ENCODE measurements at places on chromosomes 5 and 9. TPM values are rescaled to one million over a fixed set of nuclear protein-coding genes. Genes with fewer than 3 reads are reported as not detected.

DNA sequence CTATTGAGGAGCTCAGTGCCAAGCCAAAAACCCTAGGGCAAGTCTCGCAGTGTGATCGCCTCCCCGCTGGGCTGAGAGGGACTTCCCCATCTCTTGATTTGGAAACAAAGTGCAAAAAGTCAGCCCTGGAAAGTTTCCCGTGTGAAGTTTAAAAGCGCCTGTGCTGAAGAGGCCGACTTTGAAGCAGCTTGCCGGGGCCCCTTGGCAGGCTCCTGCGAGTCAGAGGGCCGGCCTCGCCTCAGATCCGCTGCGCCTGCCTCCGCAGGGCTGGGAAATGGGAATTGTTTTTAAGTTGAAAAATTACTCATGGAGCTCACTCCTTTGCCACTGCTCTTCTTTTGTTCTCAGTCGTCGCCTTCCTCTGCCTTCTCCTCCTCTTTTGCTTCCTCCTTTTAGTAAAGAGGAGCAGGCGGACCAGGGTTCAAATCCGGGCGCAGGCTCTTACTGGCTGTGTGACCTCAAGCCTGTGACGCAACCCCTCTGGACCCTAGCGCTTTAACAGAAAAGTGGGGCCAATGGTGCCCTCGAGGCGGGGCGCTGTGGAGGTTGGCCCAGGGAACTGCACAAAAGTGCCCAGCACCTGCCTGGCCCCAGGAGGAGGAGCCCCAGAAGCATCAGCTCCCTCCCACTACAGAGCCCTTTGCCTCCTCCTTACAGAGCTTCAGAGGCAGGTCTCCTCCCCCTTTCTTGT is 14.7 kb upstream of the LHX2 start:
- DNase-seq, result peak; percentile 77

DNA sequence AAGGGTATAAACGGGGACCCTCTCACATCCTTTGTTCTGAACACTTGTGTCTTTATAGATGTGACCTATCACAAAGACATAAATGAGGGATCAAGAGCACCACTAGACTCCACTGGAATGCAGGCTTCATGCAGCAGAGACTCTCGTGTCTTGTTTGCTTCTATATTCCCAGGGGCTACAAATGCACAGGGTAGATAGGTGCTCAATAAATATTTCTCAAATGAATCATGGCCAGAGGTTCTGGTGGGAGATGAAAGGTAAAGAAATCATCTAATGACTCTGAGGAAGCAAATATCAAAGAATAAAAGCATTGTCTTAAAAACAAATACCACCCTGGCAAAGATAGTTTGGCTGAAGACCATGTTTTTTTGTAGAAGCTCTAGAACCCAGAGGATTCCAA is 6.6 kb downstream of the SLC36A3 start:
- no peak for DNase-seq

GRCh38 chr5:71834601-71835000 is 115.5 kb downstream of the CARTPT start:
- DNase-seq, result no peak

DNA sequence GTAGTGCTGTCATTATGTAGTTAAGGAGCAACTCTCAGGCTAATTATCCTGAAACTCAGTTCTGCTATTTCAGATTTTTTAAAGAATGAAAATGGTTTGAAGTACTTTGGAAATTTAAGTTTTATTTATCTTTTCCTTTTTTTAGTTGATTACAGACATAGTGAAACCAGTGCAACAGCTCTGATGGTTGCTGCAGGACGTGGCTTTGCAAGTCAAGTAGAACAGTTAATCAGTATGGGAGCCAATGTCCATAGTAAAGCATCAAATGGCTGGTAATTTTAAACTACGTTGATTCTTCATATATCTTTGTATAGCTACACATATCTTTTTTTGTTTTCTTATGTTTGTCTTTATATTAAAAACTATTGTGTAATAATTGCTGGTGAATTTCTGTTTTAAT is 34.9 kb downstream of the YTHDC2 start:
- no peak for DNase-seq

DNA sequence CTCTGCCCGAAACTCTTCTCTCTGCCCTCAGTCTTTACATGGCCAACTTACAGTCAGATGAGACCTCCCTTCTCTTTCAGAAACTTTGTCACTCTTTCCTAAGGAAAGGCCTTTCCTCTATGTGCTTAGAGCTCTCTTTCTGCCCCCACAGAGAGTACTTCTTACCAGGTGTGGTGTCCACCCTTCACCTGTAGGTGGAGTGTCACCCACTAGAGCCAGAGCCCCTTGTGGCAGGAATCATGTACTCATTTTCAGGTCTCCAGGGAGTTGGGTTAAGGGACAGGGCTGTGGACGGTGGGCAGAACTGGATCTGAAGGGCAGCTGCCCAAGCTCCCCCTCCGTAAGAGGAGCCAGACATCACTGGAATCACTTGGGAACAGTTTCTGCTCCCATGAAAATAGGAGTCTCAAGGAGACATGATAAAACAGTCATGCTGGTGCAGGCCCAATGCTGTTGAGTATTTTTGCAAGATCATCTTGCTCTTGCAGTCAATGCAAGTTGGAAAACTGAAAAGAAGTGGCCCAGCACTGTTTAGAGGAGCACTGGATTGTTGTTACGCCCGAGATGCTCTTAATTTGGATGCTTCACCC is 436.7 kb downstream of the ZSWIM6 start:
- peak; percentile 63 for DNase-seq

- DNase-seq, result no peak
Measured at GRCh38 chr9:2465921-2466460, 155.6 kb upstream of the VLDLR start.

DNA sequence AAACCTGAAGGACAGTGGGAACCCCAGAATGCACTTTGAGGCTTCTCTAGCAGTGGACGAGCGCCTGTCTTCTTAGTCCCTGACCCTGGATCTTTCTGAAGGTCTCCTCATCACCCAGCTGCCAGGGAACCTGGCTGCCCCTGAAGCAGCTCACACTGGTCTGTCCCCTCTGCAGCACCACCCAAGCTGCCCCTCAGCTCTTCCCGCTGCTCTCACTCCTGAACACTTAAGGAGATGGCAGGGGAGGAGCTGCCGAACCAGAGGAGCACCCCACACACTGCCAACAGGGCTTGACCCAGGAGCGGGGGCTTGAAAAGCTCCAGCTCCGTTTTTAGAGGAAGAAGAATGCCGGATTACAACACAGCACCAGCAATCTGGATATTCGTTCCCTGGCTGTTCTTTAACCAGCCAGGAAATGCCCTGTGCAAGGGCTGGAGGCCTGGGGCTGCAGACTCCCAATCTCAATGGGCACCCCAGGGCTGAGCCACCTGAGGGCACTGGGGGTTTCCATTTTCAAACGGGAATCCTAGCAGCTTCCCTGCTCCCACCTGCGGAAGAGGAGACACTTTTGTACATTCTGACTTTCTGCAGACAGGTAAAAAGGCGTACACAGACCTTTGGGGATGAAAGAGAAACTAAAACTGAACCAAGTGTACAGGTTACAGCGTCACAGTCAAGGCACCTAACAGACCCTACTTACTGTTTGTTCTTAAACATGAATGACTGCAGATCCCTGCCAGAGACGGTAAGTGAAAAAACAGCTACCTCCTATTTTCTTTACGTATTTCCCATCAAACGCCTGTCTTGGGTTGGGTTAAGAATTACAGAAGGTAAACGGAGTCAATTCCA is 36.3 kb downstream of the GOLM1 start:
- no peak for DNase-seq

- no peak for DNase-seq
Measured at GRCh38 chr5:41835645-41836044, 34.6 kb downstream of the OXCT1 start.

DNA sequence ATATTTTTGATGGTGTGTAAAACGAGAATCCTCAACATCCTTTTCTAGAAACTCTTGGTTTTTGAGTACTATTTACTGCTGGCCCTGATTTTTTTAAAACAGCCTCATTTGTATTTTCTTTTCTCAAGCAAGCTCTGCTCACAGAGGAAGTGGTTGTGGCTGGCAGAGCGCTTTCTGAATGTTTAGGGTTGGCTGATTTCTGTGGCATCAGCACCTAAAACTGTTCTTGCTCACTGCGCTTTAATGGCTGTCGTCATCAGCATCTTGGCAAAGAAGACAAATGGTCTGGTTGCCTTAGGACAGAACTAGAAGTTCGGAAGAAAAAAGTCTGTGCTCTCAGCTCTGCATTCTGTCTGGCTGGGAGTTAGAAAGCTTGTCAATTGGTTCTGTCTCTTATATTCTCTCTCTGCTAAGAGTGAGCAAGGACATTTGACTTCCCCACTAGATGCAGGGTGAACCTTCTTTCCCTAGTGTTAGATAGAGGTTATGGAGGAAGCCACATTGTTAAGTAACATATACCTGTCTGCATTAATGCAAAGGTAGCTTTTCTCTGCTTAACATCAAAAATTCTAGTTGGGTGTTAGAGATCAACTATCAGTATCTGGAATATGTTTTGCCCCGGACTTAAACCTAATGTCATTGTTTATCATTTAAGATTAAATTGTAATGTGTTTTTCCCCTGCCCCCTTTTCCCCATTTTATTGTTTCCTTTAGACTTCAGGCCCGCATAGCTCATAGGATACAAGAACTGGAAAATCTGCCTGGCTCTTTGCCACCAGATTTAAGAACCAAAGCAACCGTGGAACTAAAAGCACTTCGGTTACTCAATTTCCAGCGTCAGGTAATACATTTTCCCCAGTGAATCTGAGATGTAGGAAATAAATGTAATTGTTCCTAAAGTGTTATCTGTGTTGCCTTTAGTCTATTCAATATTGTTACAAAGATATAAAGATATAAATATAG is 39.0 kb downstream of the SMARCA2 start:
- DNase-seq, result no peak

DNA sequence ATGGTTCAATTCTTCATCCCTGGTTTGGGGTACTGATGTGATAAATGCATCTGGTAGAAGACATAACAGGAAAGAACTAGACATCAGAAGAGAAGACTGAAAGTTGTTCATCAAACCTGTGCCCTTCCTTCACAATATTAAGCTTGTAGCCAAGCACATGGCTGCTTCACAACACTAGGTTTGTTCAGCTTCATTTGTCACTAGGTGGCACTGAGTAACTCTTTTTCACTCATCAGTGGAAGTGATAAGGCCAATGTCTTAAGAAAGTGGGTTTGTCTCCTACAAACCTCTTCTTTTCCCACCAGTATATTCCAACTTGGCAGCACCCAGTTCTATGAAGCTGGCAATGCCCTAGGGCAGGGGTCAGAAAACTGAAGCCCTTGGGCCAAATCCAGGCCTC is 26.9 kb downstream of the ZNF484 start:
- DNase-seq, result peak; percentile 15

- DNase-seq, result no peak
Measured at GRCh38 chr9:128084746-128085145, 16.7 kb downstream of the SLC25A25 start.

DNA sequence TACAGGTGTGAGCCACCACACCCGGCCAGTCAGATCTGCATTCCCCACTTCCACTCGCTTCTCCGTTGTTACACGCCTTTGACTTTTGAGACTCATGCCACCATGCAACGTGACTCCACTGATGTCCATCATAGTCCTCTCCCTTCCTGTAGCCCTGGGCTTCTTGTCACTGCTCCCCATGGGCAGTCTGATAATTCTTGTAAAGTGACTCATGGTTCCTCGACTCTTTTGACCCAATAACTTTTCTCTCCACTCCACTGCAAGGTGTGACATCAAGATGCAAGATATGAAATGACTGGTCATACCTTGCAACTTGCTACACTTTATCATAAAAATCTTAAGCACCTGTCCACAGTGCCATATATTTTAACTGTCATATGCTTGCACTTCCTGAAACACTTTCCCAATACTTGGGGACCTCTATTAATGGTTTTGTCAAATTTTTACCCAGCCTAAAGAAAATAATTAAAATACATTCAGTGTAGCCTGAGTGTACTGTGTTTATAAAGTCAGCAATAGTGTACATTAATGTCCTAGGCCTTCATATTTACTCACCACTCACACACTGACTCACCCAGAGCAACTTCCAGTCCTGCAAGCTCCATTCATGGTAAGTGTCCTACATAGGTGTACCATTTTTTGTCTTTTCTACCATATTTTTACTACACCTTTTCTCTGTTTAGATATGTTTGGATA is 18.6 kb upstream of the ANKRD18A start:
- no peak for DNase-seq

- DNase-seq, result no peak
Measured at GRCh38 chr5:6914347-6914746, 201.1 kb downstream of the TENT4A start.

DNA sequence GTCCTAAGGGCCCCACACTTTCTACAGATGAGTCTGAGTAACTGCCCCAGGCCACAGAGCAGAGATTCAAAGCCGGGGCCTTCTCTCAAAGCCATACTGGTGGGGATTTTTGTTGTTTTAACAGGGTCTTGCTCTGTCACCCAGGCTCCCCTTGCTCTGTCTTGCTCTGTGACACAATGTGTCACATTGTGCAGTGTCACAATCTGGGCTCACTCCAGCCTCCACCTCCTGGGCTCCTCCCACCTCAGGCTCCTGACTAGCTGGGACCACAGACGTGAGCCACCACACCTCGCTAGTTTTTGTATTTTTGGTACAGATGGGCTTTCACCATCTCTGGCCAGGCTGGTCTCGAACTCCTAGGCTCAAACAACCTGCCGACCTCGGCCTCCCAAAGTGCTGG is 8.6 kb downstream of the AGPAT2 start:
- no peak for DNase-seq

- DNase-seq, result no peak
Measured at GRCh38 chr9:123480791-123481190, 124.8 kb downstream of the CRB2 start.

GRCh38 chr5:71483355-71483754 is 27.9 kb downstream of the BDP1 start:
- DNase-seq, result no peak

The OR1Q1 gene
- not detected for total RNA-seq

The TSSK1B gene
- total RNA-seq, result not detected

The MTX3 gene
- 16.6 TPM for total RNA-seq

The RAB14 gene
- 22.1 TPM for total RNA-seq

The ROPN1L gene
- total RNA-seq, result not detected

The FBP2 gene
- not detected for total RNA-seq

The FOXD4L5 gene
- not detected for total RNA-seq

The MELK gene
- 71.4 TPM for total RNA-seq

The TTC16 gene
- 0.11 TPM for total RNA-seq

All from H7 (cell line).